ENCODE measurements at places on chromosomes 16 and 17.
A peak's percentile ranks its signal among the peaks of the same experiment; 100 is the strongest.

DNA sequence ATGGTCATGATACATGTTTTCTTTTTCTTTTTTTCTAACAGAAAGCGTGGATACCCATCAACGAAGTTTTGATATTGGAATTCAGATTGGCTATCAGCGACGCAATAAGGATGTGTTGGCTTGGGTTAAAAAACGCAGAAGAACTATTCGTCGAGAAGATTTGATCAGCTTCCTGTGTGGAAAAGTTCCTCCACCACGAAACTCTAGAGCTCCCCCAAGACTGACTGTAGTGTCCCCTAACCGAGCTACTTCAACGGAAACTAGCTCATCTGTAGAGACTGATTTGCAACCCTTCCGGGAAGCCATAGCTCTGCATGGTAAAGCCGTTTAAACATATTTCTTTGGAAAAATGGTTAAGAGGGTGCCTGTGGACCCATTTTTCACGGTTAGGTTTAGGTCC, 11.5 kb downstream of the HAPSTR1 start:
- no peak for DNase-seq

- DNase-seq = no peak
Measured at GRCh38 chr17:59310263-59310920, 21.1 kb upstream of the YPEL2 start.

GRCh38 chr16:57807252-57807967, 5.1 kb upstream of the KIFC3 start:
- DNase-seq = no peak

DNA sequence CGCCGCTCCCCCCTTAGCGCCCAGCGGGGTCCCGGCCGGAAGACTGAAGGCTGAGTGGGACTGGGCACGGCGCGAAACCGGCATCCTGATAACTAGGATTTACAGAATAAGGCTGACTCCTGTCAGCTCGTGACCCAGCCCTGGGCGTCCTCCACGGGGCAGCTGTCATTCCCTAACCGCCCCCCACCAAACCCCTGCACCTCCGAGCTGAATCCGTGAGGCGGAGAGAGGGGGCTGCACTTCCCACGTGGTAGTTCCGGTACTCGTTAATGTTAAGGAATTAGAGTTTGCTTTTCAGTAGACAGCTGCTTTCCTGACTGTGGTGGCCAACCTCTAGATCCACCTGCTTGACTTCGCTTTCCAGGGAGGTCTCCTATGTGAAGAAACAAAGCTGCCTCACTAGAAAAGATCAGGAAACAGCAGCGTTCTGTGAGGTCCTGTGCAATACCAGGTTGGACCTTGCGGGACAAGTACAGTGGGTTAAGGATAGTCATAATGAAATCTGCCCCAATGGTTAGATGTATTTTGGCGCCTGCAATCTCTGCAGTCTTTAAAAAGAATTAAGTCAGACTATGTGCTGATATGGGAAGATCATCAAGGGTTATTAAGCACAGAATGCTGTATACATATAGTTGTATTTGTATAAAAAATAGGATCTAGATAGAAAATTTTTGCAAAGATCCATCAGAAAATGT, 1.1 kb upstream of the WBP2 start:
- no peak for DNase-seq

DNA sequence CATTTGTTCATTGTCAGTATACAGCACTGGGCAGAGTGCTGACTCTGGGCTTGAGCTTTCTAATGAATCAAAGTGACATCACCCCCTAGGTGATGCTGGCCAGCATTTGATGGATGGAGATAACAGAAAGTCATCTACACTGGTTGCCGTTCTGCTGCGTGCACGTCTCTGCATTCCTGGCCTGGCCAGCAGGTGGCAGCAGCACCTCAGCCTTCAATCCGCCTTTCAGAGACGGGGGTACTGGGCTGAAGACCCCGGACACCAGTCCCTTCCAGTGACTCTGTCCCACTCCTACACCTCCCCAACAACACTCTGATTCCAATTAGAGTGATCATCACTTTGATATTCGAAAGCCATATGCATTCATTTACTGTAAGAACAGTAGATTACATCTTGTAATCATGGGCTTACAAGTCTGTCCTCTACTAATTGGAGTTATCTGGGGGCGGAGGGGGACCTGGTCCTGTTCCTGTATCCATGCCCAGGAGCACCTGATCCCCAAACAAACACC, 6.0 kb downstream of the CPSF4L start:
- DNase-seq = peak; percentile 5

- no peak for DNase-seq
Measured at GRCh38 chr17:42329025-42329976, 41.0 kb downstream of the STAT5A start.

GRCh38 chr17:57441270-57441600, 184.9 kb downstream of the MSI2 start:
- DNase-seq = no peak

DNA sequence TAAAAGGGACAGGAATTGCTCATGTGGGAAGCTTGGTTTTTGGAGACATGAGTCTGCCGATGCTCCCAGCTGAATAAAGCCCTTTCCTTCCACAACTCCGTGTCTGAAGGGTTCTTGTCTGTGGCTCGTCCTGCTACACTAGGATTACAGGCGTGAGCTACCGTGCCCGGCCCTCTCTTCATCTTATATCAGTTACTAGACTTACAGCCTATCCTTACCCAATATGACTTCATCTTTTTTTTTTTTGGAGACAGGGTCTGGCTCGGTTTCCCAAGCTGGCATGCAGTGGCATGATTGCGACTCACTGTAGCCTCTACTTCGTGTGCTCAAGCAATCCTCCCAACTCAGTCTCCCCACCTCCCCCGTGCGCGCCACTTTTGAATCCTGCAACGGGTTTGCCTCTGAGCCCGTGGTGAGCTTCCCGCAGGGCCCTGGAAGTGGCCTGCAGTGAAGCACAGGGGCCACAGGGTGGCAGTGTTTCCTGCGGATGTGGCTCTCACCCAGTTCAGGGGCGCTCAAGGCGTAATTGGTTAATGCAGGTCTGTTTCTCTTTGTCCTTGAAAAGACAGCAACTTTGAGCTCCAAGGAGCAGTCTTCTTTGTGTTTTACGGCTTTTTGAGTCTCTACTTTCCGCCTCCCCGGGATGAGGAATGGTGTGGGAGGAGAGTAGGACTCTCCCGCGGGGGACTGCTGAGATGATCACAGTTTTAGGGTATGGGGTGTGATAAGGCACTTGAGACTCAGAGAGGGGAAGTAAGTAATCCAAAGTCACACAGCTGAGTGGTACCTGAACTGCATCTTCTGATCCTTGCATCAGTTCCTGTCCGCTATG, 22.7 kb upstream of the GPRC5B start:
- peak; percentile 24 for DNase-seq

All from T-helper 22 cell (primary cell).